ENCODE measurements at places on chromosomes 2 and 18. TPM values are rescaled to one million over a fixed set of nuclear protein-coding genes. Genes with fewer than 3 reads are reported as not detected.

- DNase-seq = no peak
These were observed 384.7 kb upstream of the RAB12 start for GRCh38 chr18:8224576-8224975.

DNA sequence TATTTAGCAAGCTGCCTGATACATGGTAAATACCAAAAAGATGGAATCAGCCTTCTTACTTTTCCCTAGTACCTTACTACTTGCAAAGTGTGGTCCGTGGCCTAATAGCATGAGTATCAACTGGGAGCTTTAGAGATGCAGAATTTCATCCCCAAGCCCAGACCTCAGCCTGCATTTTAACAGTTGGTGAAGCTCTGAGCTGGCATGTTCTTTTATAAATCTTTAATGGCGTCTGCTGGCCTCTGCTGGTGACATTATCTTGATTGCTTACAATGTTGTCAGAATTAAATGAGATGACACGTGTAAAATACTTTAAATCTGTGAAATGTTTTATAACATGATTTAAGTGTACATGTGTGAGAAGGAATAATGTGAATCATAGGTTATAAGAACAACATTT, 115.1 kb upstream of the NOSTRIN start:
- DNase-seq = no peak

GRCh38 chr2:64277101-64277849, 133.1 kb upstream of the PELI1 start:
- DNase-seq = no peak

DNA sequence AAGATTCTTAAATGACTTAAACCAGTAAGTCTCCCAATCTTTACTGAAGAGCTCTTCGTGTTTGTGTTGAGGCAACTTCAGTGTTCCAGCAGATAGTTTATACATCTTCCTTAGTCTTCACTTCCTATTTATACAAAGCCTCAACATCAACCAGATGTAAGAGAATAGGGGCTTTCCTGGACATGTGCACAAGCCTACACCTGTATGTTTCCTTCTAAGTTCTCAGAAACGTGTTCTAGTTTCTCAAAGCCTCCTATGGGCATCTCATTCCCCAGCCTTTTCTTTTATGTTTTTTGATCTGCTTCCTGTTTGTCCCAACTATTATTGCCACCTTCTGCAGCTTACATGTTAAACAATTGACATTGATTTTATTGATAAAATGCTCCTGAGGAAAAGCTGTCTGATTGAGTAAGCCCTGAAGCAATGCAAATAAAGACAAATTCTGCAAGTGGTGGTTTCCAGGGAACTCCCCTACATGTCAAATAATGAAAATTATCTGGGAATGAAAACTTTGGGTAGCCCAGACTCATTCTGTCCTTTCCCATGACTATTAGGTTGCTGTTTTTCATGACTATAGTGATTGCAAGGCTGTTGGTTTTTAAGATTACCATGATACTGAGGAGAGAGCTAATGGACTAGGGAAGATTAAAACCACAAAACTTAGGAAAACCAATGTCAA, 663.3 kb upstream of the ACVR2A start:
- no peak for DNase-seq

Gene NTSR2
- total RNA-seq = not detected

Gene RAB6C
- not detected for total RNA-seq

Gene UGT1A3
- not detected for total RNA-seq
